Endothelial cell (in vitro differentiated cells): ENCODE measurements at places on chromosomes 1 and 21.

DNA sequence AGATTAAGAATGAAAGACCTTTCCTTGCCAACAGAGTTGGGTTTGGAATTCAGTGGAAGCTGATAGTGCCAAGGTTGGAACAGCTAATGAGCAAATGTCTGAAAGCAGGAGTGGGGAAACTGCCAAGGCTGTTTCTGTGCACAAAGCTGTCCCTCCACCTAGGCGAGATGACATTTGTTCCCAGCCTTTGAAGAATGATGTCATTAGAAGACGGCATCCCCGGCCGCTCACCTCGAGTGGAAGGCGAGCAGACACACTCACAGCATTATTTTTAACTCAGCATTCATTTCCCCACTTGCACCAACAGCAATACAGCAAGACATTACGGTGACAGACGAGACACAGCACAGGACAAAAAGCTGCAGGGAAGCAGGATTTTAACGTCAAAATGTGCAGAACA, 463.9 kb downstream of the PCP4 start:
- DNase-seq = no peak

DNA sequence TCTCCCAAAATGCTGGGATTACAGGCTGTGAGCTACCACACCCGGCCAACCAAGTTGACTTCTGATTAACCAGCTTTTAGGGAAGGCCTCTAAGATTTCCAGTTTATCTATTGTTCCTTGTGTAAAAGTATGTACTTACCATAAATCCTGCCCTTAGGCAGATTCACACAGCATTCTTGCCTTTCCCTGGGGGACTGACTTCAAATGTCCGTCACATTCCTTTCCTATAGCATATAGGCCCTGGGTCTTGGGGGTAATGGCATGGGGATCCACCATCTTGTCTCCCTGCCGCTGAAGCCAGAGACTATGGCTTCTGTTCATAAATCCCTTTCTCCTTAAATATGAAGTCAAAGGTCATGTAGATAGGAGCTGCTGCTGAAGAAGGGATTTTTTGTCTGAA, 872 bp upstream of the PINK1 start:
- no peak for DNase-seq

GRCh38 chr21:42499444-42500112, 3.6 kb upstream of the RSPH1 start:
- DNase-seq = no peak

GRCh38 chr1:119288751-119289150, 79.8 kb upstream of the HAO2 start:
- DNase-seq = no peak

GRCh38 chr1:36369061-36369861, 16.5 kb downstream of the STK40 start:
- DNase-seq = peak; percentile 87

DNA sequence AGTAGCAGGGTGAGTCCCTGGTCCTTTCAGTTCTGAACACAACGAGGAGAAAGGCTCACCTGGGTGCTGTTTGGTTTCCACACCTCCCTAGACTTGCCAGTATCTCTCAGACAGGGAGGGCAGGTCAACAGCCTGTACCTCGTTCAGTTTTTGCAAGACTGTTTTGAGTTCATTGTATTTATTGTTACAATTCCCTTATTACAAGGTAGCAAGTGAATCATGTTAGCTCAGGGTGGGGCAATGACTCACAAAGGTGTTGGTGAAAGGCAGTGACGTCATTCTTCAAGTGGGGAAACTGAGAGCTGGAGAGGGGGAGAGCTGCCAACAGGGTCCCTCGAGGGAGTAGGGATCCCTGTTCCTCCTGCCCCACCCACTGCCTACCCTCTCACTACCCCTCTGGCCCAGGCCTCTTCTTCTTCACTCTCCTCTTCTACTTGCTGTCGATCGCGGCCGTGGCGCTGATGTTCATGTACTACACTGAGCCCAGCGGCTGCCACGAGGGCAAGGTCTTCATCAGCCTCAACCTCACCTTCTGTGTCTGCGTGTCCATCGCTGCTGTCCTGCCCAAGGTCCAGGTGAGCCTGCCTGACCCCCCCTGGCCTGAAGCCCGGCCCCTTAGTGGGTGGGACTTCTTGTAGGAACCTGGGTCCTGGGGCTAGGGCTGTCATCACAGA, 13.4 kb downstream of the SERINC2 start:
- no peak for DNase-seq

DNA sequence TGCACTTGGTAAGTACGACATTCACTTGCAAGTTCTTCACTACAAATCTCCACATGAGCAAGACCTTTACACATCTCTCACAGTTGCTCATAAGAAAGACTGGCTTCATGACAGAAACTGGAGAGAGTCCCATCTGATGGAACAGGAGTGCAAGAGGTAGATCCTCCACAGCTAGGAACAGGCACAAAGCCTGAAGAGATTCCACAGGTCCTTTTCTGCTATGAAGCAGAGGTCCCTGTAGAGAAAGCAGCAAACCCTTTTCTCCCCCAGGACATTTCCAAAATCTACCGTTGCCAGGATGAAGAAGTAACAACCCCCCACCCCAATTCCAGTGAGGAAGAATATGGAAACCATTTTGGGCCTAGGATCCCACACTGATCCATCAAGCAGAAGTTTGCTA, 47.3 kb downstream of the EIF4G3 start:
- no peak for DNase-seq

- DNase-seq = peak; percentile 56
Observed at GRCh38 chr1:18926315-18927081, 24.1 kb upstream of the ALDH4A1 start.

- DNase-seq = no peak
Observed at GRCh38 chr1:93617670-93618499, 63.8 kb downstream of the BCAR3 start.

DNA sequence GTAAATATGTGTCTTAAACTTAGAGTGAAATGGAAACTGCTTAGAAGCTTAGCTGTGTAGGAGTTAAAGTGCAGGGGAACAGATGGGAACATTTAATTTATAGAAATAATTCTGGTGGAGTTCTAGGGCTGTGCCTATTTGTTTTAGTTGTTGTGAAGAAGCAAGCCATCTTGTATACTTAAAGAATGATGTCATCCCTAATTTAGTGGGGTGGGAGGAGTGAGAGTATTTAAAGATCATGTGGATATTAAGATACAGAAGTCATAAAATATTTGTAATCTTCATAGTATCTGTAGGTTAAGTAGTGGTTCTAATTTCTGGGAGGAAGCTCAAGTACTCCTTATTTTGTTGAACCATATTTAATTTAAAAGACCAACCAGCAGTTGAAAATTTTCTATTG, 41.5 kb downstream of the BACH1 start:
- no peak for DNase-seq

- DNase-seq = no peak
Observed at GRCh38 chr1:155479205-155479604, 83.4 kb downstream of the ASH1L start.

DNA sequence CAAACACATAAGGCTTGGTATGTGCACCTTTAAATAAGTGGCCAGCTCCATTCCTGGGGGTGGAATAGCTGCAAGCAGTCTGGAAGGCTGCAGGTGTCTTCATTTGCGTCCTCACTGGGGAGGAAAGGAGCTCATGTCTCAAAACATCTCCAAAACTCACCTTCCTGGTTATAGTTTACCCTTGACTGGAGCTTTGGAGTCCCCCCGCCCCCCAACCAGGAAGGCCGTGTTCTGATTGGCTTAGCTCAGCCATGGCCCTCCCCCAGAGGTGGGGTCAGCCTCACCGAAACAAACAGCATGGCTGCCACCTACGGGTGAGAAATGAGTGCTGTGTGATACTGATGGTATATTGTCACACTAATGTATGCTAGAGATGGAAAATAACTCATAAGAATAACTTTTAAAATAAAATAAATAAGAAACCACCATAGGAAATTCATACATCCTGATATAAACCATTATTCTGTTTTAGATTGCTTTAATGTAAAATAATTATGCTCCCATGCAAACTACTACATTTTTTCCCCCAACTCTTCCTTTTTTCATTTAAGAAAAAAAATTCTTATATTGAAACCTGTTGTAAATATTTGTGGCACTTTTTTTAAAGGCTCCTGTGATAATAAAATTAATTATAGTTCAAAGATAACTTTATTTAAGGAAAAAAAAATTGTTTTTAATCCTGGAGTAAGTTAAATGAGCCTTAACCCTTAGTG, 90.8 kb downstream of the ZP4 start:
- DNase-seq = peak; percentile 64

GRCh38 chr1:94542088-94542870, 720 bp upstream of the F3 start:
- no peak for DNase-seq

DNA sequence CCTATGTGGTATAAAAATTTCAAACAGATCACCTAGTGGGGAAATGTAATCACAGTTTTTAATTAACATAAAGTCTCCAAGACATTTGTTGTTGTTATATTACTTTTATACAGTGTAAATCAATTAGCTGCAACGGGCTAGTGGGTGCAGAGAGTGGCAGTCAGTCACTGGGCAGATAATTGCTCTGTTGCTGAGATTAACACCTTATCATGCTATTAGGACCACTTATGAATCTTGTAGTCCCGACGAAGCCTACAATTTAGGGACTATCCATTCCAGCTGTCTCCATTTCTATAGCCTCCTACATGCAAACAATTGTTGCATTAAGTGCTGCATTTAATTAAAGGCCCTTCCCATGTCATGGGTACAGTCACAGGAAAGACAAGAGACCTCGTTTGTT, 158.9 kb upstream of the PROX1 start:
- no peak for DNase-seq

DNA sequence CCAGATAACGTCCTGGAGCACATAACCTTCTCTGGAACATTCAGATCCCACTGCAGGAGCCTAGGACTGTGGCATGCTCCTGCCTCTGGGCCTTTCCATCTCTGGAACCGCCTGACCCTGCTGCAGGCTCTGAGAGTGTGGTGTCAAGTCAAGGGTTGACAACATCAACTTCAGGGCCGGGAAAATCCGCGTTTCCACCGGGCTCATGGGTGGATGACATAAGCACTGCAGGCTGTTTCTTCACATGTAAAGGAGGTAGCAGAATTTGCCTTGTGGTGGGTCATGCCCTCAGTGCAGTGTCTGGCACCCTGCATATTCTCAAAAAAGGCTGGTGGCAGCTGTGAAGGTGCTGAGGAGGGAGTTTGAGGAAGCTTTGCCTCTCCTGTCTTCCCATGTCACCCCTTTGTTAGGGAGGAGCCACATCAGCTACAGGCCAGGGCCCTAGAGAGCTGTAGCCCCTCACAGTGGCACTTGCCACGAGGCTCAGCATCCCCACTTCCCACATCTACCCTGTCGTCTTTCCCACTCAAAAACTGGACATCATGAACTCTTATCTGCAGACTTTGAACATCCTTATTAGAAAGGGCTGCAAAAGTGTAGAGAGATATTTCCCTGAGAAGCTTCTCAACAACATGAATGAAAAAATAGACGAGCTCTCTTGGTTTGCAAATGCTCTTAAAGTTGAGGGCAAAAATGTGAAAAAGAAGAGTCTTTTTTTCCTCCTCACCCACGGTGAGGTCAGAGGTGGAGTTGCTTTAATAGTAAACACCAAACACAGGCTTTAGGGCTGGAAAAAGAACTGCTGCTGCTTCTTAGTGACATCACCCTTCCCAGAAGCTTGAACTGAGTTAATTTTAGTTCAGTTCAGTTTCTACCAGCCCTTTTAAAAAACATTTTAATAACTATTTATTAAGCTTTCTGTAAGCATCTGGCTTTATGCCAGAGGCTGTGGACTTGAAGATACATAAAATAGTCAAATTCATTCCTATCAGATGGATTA, 121.3 kb downstream of the HUNK start:
- no peak for DNase-seq

GRCh38 chr1:76105372-76105771, 30.8 kb downstream of the ST6GALNAC3 start:
- no peak for DNase-seq

GRCh38 chr1:84386716-84387479, 11.4 kb upstream of the DNASE2B start:
- no peak for DNase-seq

DNA sequence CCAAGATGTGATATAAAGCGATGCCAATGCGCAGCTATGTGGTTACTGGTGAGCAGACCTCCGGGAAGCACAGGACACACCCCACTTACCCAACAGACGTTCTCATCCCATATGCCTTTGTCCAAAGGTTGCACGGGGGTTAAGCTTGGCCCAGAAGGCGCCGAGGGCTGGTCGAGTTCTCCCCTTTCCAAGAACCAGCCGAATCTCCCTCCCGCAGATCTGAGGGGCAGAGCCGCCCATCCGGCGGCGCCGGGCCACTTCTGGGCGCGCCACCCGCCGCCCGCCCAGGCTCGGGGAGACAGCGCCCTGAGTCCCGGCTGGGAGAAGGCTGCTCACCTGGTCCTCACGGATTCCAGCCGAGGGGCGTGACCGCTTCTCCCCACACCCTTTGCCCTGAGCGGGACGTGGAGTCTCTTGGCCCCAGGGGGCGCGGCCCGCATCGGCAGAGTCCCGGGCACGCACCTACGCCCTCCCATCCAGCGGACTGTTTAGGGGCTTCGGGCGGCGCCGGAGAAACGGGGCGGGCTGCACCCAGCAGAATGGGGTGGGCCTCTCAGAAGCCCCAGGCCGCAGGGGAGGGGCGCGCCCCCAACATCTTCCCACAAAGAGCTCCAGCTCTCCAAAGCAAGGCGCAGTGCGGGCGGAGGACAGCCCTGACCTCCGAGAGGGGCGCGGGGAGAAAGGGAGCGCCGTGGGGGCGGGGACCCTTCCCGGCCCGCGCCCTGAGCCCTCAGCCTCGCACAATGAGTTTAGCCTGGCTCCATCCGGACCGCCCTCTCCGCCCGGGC, 615 bp downstream of the GPR161 start:
- peak; percentile 33 for DNase-seq

GRCh38 chr1:89382479-89382878, 18.6 kb downstream of the GBP6 start:
- no peak for DNase-seq

DNA sequence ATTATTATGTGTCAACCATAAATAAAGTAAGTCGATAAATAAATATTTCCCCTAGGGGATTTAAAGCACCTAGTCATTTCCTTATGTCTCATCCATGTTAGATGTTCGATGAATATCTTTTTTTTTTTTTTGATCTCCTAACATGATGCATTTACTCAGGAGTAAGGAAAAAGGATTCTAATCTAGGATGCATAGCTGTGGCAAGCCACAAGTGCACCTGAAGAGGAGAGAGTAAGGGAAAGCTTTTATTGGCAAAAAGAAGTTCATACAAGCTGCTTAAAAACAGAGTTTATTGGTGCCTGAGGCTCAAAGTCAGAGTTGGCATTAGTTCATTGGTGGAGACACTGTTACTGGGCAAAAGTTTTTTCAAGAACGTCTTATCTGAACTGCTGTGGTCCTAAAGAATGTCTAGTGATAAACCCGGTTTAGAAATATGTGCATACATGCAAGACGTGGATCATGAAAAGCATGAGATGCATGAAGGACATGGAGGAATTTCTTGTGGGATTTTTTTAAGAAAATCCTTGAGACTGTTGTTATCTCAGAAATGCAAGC, 51.7 kb downstream of the SWT1 start:
- no peak for DNase-seq
